ENCODE measurements at places on chromosomes 7 and 10.

GRCh38 chr10:132714986-132715775 lies 70.8 kb downstream of the NKX6-2 start:
- DNase-seq, result no peak

DNA sequence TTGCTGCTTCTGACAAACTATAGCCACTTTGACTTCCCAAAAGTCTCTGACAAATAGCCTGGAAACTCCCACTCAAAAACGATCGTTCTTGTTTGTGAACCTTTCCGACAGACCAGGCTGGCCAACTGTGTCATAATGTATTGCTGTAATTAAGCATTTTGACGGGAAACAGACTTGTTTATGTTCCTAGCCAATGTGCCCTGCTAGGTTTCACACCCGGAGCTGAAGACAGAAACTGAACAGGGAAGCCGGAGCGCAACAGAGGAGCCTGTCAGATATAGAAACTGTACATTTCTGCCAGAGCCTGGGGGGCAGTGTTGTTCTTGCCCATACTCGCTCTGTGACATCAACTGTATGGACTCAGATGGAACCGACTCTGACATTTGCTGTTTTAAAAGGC lies 55.3 kb upstream of the C7orf33 start:
- peak; percentile 84 for DNase-seq

DNA sequence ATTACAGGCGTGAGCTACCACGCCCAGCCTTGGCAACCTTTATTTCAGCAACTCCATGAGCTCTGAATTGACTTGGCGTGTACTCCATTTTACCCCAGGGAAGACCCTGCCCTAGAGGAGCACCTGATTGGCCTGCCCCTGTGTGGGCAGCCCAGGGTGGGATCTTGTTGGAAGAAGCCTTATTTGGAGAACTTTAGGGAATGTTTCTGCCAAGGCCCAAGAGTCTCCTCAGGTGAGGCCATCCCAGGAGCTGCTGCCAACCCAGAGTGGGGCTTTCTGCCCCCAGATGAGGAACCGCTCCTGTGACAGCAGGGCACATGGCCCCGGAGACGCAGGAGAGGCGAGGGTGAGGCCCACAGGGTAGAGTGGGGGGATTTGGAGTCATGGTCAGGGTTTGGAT lies 42.0 kb downstream of the VWA2 start:
- no peak for DNase-seq

DNA sequence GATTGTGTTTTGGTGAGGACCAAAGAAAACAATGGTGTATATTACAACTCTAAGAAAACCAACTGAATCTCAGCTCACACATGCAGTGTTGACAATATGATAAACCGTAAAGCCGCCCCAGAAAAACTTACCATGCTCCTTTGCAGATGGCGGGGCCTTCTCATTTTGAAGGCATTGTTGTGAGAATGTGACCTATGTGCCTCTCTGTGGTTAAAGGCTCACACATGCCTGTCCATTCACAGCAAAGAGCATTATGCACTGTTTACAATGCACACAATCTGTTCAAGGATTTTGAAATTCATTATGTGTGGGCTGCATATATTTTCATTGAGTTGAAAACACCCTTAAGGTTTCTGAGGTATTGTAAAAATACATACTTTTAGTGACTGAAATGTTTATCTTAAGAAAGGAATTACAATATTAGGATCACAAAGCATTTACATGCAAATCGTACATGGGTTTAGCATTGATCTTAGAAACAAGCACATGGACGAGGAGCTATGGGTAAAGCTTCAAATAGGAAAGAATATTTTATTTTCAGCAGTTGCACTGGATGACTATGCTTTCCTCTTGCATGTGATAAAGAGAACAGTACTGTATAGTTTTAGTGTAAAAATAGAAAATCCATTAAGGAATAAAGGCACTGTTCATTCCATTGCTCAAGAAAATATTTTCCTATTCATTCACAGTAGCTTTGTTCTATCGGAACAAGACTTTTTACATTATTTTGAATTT lies 334.3 kb downstream of the ARL4A start:
- no peak for DNase-seq

DNA sequence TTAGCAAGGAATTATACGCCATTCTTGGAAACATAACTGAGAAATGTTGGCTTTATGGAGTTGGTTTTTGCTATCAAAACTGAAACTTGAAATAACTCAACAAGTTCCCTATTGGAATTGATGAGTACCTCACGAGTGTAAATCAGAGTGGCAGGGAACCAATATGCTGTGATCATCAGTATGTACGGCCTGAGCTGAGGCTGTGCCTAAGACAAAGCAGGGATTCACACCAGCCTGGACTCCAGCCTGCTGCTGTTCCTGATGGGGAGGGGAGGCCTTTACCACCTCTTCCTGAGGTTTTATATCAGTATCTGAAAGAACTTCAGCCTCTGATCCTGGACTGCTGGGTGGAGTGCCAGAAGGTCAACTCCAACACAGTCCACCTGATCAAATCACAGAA lies 52.7 kb downstream of the CRTAC1 start:
- no peak for DNase-seq

Data from inflammatory macrophage treated with lipopolysaccharide for 1 hour (primary cell).